ENCODE measurements at places on chromosomes 5 and 9. TPM values are rescaled to one million over a fixed set of nuclear protein-coding genes. Genes with fewer than 3 reads are reported as not detected.

The LIFR gene
- total RNA-seq = 7.7 TPM

The AGXT2 gene
- total RNA-seq = not detected

The CXCL14 gene
- total RNA-seq = 0.34 TPM

The SPATA31E1 gene
- total RNA-seq = not detected

The GNPDA1 gene
- 68.4 TPM for total RNA-seq

The WNT8A gene
- total RNA-seq = not detected

The FRMD3 gene
- total RNA-seq = 0.43 TPM

The NR5A1 gene
- not detected for total RNA-seq

The PCDHB5 gene
- 0.34 TPM for total RNA-seq

The IL13 gene
- total RNA-seq = not detected

The GPR151 gene
- not detected for total RNA-seq

The DDX4 gene
- total RNA-seq = under 0.01 TPM

The TBC1D9B gene
- 94.3 TPM for total RNA-seq

The GFPT2 gene
- under 0.01 TPM for total RNA-seq

The PCDHGB3 gene
- 2.1 TPM for total RNA-seq

The TESK1 gene
- 16.8 TPM for total RNA-seq

The PNPLA7 gene
- under 0.01 TPM for total RNA-seq

The PCDHB13 gene
- total RNA-seq = under 0.01 TPM

The LCP2 gene
- not detected for total RNA-seq

The NPM1 gene
- 1,593 TPM for total RNA-seq

The GAS1 gene
- total RNA-seq = 0.34 TPM

The SLC25A2 gene
- total RNA-seq = not detected

The DRD1 gene
- total RNA-seq = not detected

The BHMT2 gene
- total RNA-seq = not detected

The SLC36A2 gene
- total RNA-seq = not detected

The TSLP gene
- 1.2 TPM for total RNA-seq

The NME5 gene
- total RNA-seq = under 0.01 TPM

The SEMA6A gene
- total RNA-seq = 13.0 TPM

The PCA3 gene
- total RNA-seq = not detected

The ZNF462 gene
- 35.0 TPM for total RNA-seq
